ENCODE measurements at places on chromosomes 6 and 20.
A peak's percentile ranks its signal among the peaks of the same experiment; 100 is the strongest.

- DNase-seq: no peak
These were observed 51.5 kb downstream of the HBS1L start for GRCh38 chr6:135002974-135003703.

GRCh38 chr6:124226396-124226795 is 422.7 kb downstream of the NKAIN2 start:
- DNase-seq: no peak

- no peak for DNase-seq
These were observed 596.1 kb downstream of the QKI start for GRCh38 chr6:164010441-164011103.

GRCh38 chr20:53923566-53924369 is 146.6 kb downstream of the BCAS1 start:
- no peak for DNase-seq

DNA sequence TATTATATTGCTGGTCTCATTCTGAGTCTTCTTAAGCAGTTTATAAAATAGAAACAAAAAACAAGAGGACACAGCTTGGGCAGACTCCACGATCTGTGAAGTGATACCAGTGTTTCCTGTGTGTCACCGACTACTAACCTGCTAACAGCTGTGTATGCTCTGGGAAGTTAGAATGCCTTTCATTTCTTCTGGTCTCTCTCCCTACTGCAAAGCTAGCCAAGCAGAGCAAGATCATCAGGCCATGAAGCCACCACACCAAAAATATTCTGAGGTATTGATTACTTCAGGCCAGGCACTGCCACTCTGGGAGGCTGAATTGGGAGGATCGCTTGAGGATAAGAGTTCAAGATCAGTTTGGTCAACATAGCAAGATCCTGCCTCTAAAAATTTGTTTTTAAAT is 46.9 kb upstream of the SMIM29 start:
- DNase-seq: no peak

DNA sequence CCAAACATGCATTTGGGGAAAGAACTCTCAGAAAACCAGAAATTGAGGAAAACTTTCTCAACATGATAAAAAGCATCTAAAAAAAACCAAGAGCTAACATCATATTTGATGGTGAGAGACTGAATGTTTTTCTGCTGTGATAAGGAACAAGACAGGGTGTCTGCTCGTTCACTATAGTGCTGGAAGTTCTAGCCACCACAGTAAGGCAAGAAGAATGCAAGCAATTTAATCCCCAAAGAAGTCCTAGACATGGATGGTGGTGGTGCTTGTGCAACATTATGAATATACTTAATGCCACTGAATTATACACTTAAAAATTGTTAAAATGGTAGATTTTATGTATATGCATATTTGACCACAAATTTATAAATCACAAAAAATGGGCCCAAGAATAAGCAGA is 53.4 kb downstream of the LYRM2 start:
- no peak for DNase-seq

DNA sequence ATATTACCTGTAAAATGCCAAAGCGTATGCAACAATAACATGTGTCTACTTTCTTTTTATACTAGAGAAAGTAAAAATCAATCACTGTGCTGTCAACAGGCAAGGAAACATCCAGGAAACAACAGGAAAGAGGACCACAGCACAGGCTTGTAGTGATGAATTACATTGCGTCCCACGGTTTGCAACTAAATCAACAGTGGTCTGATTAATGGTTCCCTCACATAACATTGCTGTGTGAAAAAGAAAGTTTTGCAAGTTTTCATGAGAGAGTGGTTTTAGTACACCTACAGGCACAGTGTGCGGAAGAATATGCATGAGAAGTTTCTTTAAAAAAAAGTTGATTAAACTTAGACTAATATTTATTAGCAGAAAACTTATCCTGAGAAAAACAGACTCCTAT is 329.5 kb upstream of the HSF2 start:
- DNase-seq: no peak

DNA sequence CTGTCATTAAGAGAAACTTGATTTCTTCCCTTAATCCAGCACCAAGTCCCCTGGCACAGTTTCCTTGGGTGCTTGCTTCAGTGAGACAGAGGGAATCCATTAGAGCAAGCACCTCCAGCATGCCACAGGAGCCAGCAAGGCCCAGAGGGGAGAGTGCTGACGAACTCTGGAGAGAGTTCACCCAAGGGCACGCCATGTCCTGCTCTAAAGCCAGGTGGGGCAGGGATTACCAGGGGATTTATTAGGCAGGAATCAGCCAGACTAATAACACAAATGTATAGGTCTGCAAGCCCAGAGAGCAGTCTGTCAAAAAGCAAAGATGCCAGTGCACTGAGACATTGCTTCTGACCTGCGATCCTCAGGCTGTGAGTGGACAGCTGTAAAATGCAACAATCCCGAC is 155.4 kb upstream of the SYNDIG1 start:
- no peak for DNase-seq

- DNase-seq: no peak
These were observed 63.8 kb downstream of the NPEPL1 start for GRCh38 chr20:58756450-58756775.

- no peak for DNase-seq
These were observed 6.8 kb upstream of the BPIFA3 start for GRCh38 chr20:33210371-33210770.

GRCh38 chr6:119466226-119466625 is 116.7 kb upstream of the MAN1A1 start:
- DNase-seq: no peak

DNA sequence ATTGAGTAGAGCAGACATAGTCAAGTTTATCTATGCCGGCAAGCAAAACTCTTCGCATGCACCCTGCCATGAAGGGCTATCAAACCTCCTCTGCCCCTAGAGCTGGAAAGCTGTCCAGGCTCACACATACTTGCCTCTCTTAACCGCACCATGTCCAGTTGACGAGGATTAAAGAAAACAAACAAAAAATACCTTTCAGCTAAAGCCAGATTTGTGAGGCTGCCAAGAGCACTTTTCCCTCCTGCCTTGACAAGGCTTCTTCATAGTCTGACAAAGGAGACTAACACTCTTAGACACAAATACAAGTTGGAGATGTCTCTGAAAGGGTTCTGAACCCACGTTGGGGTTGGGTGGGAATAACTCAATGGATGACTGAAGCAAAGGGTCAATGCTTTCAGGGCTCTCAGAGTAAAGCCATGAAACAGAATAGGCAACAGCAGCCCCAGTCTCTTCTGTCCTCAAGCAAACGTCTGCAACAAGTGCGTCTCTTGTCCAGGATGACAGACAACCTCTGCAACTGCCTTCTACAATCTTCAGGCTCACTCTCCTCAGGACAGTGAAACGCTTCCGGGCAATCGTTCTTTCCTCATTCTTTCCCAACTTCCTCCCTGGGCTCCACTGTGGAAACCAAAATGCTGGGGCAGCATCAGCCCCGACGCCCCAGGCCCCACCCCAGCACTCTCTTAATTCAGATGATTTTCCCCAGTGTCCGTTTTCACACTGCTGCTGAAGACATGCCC is 57.8 kb downstream of the AGPAT4 start:
- DNase-seq: no peak

DNA sequence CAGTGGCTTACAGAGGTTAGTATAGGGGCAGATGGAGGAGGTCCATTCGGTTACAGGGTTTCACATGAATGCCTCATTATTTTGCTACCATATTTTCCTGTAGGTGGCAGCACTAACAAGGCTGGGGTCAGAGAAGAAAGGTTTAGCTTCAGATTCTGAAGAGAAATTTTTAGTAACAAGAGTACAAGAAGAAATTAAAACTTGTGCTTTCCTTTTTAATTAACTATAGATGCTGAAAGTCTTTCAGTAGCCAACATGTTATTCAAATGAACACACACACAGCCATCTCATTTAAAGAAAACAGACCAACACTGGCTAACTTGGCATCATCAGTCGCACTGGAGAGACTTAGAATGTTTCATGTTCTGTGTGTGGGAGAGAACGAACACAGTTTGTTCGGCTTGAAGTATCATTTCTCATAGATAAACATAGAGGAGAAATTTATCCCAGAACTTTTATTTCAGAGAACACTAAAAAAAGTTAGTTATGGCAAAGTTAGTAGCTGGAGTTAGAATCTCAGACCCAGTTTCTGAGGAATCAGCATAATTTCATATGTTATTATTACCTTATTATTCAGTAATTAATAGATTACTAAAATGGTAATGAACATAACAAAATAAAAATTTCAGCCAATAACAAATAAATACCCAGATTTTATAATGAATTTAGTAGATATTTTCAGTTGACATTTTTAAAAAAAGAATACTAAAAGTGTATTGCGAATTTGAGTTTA is 314.0 kb upstream of the RSPO3 start:
- DNase-seq: no peak

GRCh38 chr6:46850792-46851191 is 57.6 kb downstream of the MEP1A start:
- no peak for DNase-seq

GRCh38 chr6:22248513-22249308 is 48.1 kb downstream of the PRL start:
- DNase-seq: no peak

- no peak for DNase-seq
These were observed 134.8 kb downstream of the DTNBP1 start for GRCh38 chr6:15527838-15528617.

DNA sequence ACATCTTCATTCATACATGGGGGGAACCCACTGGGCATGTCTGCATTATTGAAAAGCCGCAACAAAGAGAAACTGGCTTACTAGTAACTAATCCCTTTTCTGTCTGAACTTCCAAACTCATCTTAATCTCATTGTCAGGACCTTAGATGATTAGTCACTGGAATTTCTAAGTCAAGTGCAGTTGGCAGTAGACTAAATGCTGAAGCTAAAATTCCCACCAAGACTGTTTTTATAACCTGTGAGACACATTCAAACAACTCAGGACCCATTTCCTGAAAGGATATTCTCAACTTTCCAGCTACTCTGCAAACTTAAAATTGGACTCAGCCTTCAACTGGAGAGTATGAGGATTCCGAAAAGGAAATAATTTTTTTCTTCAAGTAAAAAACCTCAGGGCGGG is 94.8 kb upstream of the SCAF8 start:
- DNase-seq: no peak

GRCh38 chr6:107716688-107717089 is 107.4 kb downstream of the SCML4 start:
- peak; percentile 48 for DNase-seq

- DNase-seq: no peak
These were observed 21.7 kb downstream of the ARMC2 start for GRCh38 chr6:108869876-108870275.

GRCh38 chr6:108835218-108835850 is 12.9 kb upstream of the ARMC2 start:
- DNase-seq: peak; percentile 74

GRCh38 chr20:775679-776135 is 7.4 kb upstream of the SLC52A3 start:
- no peak for DNase-seq

DNA sequence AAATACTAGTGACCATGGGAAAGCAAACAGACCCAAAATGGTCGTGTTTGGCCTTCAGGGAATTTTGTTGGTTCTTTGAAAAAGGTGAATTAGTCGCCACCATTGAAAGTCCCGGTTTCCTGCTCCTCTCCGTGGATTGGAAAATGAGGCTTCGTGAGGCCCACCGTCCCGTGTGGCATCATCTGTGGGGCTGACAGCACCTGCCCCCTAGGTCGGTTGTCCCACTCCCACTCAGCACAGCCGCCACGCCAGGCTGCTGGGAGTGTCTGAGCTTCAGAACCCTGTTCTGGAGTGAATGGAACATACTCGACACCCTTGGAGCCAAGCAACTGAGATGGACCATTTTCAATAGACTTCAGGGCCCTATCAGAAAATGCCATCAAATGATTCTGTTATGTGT is 33.0 kb upstream of the FOXC1 start:
- no peak for DNase-seq

DNA sequence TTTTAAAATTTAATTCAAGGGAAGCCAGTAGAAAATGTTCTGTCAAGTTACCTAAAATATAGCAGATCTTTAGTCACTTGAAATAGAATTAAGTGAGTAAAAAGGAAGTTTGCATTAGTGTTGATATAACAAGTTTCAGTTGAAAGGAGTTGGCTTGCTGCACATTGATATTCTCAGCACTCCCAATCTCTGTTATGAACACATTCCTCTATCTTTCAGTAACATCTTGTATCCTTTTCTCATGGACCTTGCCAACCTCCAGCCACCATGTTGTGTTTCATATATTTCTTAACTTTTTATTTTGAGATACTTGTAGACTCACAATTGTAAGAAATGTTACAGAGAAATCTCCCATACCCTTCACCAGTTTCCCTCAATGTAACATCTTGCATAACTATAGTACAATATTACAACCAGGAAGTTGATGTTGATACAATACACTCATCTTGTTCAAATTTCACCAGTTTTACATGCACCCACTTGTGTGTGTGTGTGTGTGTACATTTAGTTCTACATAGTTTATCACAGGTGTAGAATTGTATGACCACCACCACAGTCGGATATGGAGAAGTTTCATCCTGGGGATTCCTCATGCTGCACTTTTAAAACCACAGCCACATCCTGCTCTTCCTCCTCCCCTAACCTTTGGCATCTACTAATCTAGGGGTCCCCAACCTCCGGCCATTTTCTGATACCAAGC is 20.2 kb upstream of the PAQR8 start:
- no peak for DNase-seq

Data from stimulated activated CD4-positive, alpha-beta T cell treated with anti-CD3 and anti-CD28 coated beads, Interleukin-1b, Interleukin-23, amount 100 ng/mL, for 1 hour (primary cell).